ENCODE measurements at places on chromosomes 1 and 21. TPM values are rescaled to one million over a fixed set of nuclear protein-coding genes. Genes with fewer than 3 reads are reported as not detected.
A peak's percentile ranks its signal among the peaks of the same experiment; 100 is the strongest.

- peaks cover 40% of the 10 kb centered on the region for H3K36me3 ChIP-seq
- no peak overlapping the region for H3K4me3 ChIP-seq
- H3K27ac ChIP-seq = no peak overlapping the region
Observed at GRCh38 chr1:211379446-211379845, 52.8 kb downstream of the TRAF5 start.

BRINP3 gene
- total RNA-seq = not detected

GRCh38 chr1:243855616-243856318, 5.7 kb upstream of the AKT3 start:
- H3K27ac ChIP-seq = no peak overlapping the region
- no peaks in the 10 kb centered on the region for H3K36me3 ChIP-seq
- no peak overlapping the region for H3K4me3 ChIP-seq
- H3K4me1 ChIP-seq = peaks cover 14% of the 10 kb centered on the region

- H3K27me3 ChIP-seq = peaks cover 14% of the 10 kb centered on the region
- H3K4me1 ChIP-seq = peaks cover 6% of the 10 kb centered on the region
- no peak for DNase-seq
- H3K36me3 ChIP-seq = no peaks in the 10 kb centered on the region
Observed at GRCh38 chr21:45571641-45572040, 29.4 kb upstream of the SLC19A1 start.

GRCh38 chr1:25026730-25027450, 96.8 kb upstream of the RUNX3 start:
- peaks cover 83% of the 10 kb centered on the region for H3K4me1 ChIP-seq
- no peaks in the 10 kb centered on the region for H3K27me3 ChIP-seq
- no peaks in the 10 kb centered on the region for H3K36me3 ChIP-seq
- DNase-seq = no peak
- no peak overlapping the region for H3K4me3 ChIP-seq

AKT3 gene
- total RNA-seq = 23.9 TPM

DNA sequence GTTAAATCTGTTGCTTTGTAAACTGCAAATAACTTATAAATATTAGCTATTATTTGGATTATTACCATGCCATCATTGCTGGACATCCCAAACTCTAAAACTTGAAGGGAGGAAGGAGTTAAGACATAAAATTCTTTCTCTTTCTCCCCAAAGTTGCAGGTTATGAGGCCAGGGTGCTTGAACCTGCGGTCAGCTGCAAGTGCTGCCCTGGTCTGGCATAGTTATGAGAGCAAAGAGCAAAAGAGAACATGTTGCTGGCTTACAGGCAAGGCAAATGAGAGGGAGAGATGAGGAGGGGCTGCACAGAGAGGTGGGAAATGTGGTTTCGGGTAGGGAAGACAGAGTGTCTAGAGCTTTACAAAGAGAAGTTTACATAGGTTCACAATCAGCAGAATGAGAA, 30.8 kb downstream of the GADD45A start:
- H3K27ac ChIP-seq = no peak overlapping the region
- DNase-seq = no peak
- H3K4me3 ChIP-seq = no peak overlapping the region
- peaks cover 2% of the 10 kb centered on the region for H3K27me3 ChIP-seq

DNA sequence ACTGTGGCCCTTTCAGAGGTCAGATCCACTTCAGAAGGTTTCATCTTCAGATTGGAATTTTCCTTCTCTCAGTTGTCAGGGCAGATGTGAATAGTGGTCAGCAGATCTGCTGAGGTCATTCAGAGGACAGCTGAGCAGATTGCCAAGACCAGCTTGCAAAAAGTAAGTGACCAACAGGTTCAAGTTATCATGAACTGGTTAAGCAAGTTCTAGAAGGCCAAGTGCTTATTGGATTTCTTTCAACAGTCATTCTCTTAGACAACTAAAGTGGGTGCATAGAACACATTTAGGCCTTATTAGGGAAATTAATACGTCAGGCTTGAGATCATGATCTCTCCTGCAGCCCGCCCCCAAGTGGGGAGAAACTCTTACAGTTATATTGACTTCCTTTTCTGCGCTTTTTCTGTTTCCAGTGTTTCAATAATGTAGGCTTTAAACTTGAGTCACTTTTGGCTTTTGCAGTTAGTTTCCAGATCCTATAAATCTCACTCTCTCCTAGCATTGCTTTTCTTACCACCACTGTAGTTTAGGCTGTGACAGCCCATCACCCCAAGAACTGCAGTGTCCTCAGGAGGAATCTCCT, 96.4 kb downstream of the C1orf21 start:
- no peak overlapping the region for H3K27ac ChIP-seq
- no peaks in the 10 kb centered on the region for H3K36me3 ChIP-seq
- no peak for DNase-seq
- H3K27me3 ChIP-seq = no peaks in the 10 kb centered on the region

- H3K4me1 ChIP-seq = peaks cover 2% of the 10 kb centered on the region
- H3K36me3 ChIP-seq = no peaks in the 10 kb centered on the region
- H3K27me3 ChIP-seq = no peaks in the 10 kb centered on the region
- DNase-seq = no peak
- no peak overlapping the region for H3K27ac ChIP-seq
- H3K4me3 ChIP-seq = no peak overlapping the region
Observed at GRCh38 chr1:177820213-177820612, 149.6 kb downstream of the SEC16B start.

B3GALNT2 gene
- 13.0 TPM for total RNA-seq

DNA sequence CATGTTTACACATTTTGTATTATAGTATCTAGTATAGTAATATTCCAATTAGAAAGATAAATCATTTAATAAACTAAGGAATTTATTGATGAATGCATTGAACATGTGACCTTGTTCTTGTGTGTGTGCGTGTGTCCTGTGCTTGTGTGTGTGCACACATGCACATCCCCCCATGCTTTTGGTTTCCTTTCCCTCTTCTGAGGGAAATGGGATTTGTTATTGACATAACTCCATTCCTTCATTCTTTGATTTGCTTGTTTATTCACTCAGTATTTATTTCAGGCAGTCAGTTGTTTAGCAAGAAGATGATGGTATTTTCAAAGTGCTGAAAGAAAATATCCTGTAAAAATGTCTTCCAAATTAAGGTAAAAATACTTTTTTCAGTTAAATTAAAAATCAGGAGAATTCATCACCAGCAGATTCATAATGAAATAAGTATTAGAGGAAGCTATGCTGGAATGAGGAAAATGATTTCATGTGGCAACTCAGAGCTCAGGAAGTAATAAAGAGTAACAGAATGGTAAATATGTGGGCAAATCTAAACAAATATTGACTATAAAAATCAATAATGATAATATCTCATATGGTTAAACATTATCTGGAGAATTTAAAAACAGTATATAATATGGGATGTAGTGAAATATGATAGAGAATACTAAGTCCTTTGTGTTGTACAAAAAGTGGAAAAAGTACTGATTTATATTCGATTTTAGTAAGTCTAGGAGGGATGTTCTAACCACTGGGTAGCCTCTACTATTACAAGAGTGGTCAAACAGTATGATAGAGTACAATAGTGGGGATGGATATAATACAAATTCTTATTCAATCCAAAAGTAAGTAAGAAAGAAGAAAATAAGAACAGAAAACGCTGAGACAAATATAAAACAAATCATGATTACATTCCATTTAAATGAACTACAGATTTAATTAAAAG, 35.2 kb upstream of the SIPA1L2 start:
- H3K4me3 ChIP-seq = no peak overlapping the region
- no peaks in the 10 kb centered on the region for H3K36me3 ChIP-seq
- H3K4me1 ChIP-seq = peaks cover 11% of the 10 kb centered on the region
- no peak for DNase-seq

SSBP3 gene
- 111 TPM for total RNA-seq

GRCh38 chr1:47852006-47852718, 145.0 kb downstream of the TRABD2B start:
- no peaks in the 10 kb centered on the region for H3K4me1 ChIP-seq
- H3K27me3 ChIP-seq = peaks cover 8% of the 10 kb centered on the region
- DNase-seq = no peak
- no peak overlapping the region for H3K4me3 ChIP-seq

DNA sequence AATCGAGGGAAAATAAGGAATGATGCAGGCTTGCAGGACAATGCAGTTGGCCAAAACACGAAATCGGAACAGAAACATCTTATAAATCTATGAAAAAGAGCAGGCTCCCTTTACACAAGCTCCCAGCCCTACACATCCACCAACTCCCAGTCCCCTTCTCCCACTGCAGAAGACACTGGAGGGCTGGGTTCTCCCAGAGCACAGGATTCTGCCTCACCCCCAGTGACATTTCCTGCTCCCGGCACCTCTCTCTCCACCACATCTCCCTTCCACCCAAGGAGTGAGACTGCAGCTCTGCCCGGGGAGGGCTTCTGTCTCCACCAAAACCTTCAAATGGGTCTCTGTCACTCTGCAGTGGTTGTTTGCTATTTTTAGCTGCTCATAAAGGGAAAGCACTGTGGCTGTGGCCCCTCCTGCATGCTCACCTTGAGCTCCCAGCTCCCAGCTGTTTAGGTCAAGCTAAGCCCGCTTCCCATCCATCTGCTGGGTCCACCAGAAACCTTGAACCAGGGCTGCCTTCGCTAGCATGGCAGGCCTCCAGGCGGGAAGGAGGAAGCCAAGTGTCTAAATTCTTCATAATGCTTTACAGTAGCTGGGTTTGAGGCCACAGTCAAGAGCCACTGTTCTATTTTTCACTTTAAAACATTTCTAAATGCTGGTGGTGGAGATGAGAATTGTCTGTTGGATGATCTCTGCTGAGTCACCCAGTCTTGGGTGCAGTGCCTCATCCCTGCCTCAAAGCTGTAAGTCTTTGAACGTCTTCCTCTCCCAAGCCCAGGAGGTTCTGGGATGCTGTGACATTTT, 3.3 kb upstream of the C2CD2 start:
- DNase-seq = no peak
- H3K4me1 ChIP-seq = peaks cover 28% of the 10 kb centered on the region
- peaks cover 24% of the 10 kb centered on the region for H3K27me3 ChIP-seq

- peaks cover 4% of the 10 kb centered on the region for H3K27me3 ChIP-seq
- H3K4me3 ChIP-seq = no peak overlapping the region
- DNase-seq = peak; percentile 28
Observed at GRCh38 chr1:213871179-213871578, 116.6 kb upstream of the PROX1 start.

GRCh38 chr1:63318201-63318979, 4.0 kb upstream of the FOXD3 start:
- peaks cover 68% of the 10 kb centered on the region for H3K27me3 ChIP-seq
- H3K36me3 ChIP-seq = peaks cover 27% of the 10 kb centered on the region
- H3K4me3 ChIP-seq = peak overlapping the region; percentile 67
- peaks cover 39% of the 10 kb centered on the region for H3K4me1 ChIP-seq

GRCh38 chr1:243561588-243562319, 288.3 kb downstream of the AKT3 start:
- no peak overlapping the region for H3K4me3 ChIP-seq
- no peak for DNase-seq
- no peaks in the 10 kb centered on the region for H3K27me3 ChIP-seq
- H3K36me3 ChIP-seq = peaks cover 12% of the 10 kb centered on the region
- no peaks in the 10 kb centered on the region for H3K4me1 ChIP-seq

CYP4A22 gene
- not detected for total RNA-seq

TFF2 gene
- total RNA-seq = not detected

COL8A2 gene
- not detected for total RNA-seq

GRCh38 chr1:235735621-235736020, 86.0 kb upstream of the GNG4 start:
- no peaks in the 10 kb centered on the region for H3K27me3 ChIP-seq
- H3K36me3 ChIP-seq = peaks cover 17% of the 10 kb centered on the region
- no peak overlapping the region for H3K4me3 ChIP-seq
- DNase-seq = no peak
- no peak overlapping the region for H3K27ac ChIP-seq
- H3K4me1 ChIP-seq = peaks cover 3% of the 10 kb centered on the region

- H3K27me3 ChIP-seq = no peaks in the 10 kb centered on the region
- DNase-seq = no peak
- peak overlapping the region; percentile 56 for H3K27ac ChIP-seq
- H3K4me1 ChIP-seq = peaks cover 93% of the 10 kb centered on the region
- H3K36me3 ChIP-seq = peaks cover 15% of the 10 kb centered on the region
Observed at GRCh38 chr1:66278260-66279021, 255.5 kb upstream of the SGIP1 start.

HTR6 gene
- not detected for total RNA-seq

GRCh38 chr1:222096883-222097282, 355.0 kb upstream of the DUSP10 start:
- no peak overlapping the region for H3K4me3 ChIP-seq
- H3K4me1 ChIP-seq = no peaks in the 10 kb centered on the region
- DNase-seq = no peak

CTXND2 gene
- not detected for total RNA-seq

GRCh38 chr1:237685551-237685950, 205.2 kb downstream of the ZP4 start:
- no peak for DNase-seq
- H3K4me1 ChIP-seq = no peaks in the 10 kb centered on the region
- H3K4me3 ChIP-seq = no peak overlapping the region
- H3K27me3 ChIP-seq = no peaks in the 10 kb centered on the region
- no peaks in the 10 kb centered on the region for H3K36me3 ChIP-seq

RAB42 gene
- not detected for total RNA-seq

- DNase-seq = no peak
- H3K4me1 ChIP-seq = no peaks in the 10 kb centered on the region
- no peak overlapping the region for H3K4me3 ChIP-seq
- H3K27ac ChIP-seq = no peak overlapping the region
- H3K27me3 ChIP-seq = no peaks in the 10 kb centered on the region
- H3K36me3 ChIP-seq = no peaks in the 10 kb centered on the region
Observed at GRCh38 chr1:222375701-222376100, 172.2 kb downstream of the HHIPL2 start.

GRCh38 chr1:5713101-5714010, 278.9 kb downstream of the NPHP4 start:
- no peaks in the 10 kb centered on the region for H3K36me3 ChIP-seq
- H3K4me1 ChIP-seq = no peaks in the 10 kb centered on the region
- peak overlapping the region; percentile 73 for H3K27ac ChIP-seq
- H3K4me3 ChIP-seq = no peak overlapping the region
- H3K27me3 ChIP-seq = peaks cover 4% of the 10 kb centered on the region

SPATA6 gene
- total RNA-seq = 0.95 TPM

TNFRSF4 gene
- 2.9 TPM for total RNA-seq

DNA sequence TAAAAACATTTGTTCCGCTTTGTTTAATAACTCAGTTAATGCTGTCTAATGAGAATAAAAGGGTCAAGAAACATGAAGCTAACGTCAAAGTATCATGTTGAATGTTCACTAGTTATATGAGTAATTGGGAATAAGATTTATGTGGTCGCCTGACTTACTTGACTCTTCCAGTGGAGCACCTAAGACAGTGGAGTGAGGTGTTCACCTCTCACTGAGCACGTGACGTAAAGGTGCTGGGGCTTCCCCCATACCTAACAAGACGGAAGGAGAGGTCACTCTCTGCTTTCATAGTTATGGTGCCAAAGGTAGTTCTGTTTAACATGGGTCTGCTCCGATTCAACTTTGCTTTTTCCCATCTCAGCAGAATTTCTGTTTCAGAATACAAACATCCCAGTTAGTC, 686 bp downstream of the KMO start:
- H3K4me3 ChIP-seq = no peak overlapping the region
- no peak for DNase-seq
- H3K27ac ChIP-seq = no peak overlapping the region

GRCh38 chr1:226813671-226814591, 56.5 kb upstream of the PSEN2 start:
- H3K4me3 ChIP-seq = no peak overlapping the region
- no peaks in the 10 kb centered on the region for H3K36me3 ChIP-seq
- no peak for DNase-seq
- no peak overlapping the region for H3K27ac ChIP-seq
- peaks cover 10% of the 10 kb centered on the region for H3K27me3 ChIP-seq

TMEM53 gene
- total RNA-seq = 4.0 TPM
